ENCODE measurements at places on chromosomes 16 and 17.

- peak; percentile 66 for DNase-seq
These were observed 14.0 kb downstream of the NR1D1 start for GRCh38 chr17:40086150-40087044.

DNA sequence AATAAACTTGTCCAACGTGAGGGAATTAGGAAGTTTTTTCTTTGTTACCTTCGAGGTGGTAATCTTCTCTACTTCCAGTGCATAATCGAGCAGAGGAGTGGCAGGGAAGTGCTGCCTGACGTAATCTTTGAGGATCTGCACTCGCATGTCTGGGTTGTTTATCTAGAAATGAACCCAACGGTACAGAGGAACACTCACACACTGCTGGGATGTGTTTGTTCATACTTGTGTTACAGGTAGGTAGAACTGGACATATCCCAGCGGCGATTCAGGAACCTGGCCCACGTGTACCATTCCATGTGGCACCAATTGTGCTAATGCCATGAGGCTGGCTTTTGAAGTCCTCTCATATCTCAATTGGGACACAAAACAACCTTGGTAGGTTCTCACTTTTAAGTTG lies 4.2 kb upstream of the KLHL11 start:
- DNase-seq, result no peak

DNA sequence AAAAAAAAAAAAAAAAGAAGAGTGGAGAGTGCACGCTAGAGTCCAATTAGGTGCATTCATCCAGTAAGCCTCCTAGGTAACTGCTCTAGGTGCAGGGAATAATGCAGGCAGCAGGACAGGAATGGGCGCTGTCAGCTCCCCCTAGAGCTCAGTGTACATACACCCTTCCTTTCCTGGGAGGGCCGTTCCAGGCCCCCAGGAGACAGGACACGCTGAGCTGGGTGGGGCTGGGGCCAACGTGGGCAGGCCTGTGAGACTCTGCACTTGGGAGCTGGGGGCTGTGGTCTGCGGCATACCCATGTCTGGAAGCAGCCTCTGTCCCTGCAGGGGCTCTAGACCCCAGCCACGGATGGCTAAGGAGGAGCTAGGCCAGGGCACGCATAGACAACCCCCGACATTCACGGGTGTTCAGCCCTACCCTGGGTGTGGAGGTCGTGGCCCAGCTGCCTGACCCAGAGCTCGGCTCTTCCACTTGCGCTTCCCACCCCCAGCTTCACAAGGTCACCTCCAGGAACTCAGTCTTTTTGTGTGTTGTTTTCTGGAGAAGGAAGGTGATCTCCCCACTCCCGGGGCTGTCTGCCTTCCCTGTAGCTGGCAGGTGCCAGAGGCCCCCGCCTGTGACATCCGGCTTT lies 1.0 kb upstream of the ANTKMT start:
- DNase-seq, result peak; percentile 47

DNA sequence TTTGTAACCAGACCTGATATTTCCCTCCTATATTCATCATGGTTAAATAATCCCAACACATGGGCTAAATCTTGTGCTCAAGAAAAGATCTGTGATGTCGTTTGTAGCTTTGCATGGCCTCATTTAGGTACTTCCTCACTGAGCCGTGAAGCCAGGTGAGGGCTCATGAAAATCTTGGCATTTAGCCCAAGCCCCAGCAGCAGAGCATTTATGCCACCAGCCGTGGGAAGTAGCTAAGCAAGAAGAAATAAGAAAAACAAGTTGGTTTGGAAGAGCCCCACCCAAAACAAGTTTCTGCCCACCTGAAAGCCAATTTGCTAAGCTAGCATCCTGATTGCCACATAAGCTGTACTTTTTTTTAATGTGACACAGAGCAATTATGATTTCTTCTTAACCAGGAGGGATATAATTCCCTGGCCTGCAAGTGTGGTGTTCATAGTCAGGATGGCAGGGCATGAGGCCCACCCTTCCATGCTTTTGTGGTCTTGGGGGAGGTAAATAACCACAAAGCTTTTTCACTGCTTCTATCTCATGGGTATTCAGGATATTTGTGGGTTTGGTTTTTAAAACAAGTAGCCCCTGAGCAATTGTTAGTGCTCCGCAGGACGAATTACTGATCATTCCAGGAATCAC lies 10.5 kb downstream of the TMIGD1 start:
- peak; percentile 79 for DNase-seq

- no peak for DNase-seq
These were observed 8.2 kb downstream of the COTL1 start for GRCh38 chr16:84609563-84610177.

GRCh38 chr17:39235555-39236449 lies 10.1 kb upstream of the STAC2 start:
- DNase-seq, result peak; percentile 88

GRCh38 chr16:23365602-23366240 lies 63.6 kb downstream of the SCNN1B start:
- DNase-seq, result peak; percentile 8

DNA sequence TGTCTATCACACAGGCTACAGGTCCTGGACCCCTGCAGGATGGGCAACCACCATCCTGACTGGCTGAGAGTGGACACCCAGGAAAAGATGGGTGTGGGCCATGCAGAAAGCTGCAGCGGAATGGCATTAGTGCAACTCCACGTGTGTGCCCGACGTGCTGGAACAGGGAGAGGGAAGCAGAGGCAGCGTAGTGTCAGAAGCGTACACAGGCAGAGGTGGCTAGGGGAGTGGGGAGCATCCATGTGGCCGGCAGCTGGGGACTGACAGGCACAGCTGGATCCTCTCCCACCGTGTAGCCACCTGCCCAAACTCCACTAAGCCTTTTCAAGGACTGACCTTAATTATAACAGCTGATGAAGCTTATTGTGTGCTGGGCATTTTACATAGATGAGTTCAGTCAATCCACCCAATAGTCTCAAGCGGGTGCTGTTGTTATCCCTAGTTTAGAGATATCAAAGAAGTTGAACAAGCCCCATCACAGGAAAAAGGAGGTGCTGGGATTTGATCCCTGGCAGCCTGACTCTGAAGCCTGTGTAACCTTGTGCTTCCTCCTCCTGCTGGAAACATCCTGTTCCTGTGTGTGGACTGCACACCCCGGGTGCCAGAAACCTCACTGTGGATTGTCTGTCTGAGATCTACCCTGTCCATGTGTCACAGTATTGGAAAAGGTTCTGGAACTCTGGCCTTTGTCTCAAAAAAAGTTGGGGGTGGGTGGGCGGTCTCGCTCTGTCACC lies 114.0 kb downstream of the PRKCA start:
- DNase-seq, result no peak
